ENCODE measurements at places on chromosomes 4 and X.

- DNase-seq, result no peak
Observed at GRCh38 chrX:109707720-109708119, 25.3 kb downstream of the ACSL4 start.

DNA sequence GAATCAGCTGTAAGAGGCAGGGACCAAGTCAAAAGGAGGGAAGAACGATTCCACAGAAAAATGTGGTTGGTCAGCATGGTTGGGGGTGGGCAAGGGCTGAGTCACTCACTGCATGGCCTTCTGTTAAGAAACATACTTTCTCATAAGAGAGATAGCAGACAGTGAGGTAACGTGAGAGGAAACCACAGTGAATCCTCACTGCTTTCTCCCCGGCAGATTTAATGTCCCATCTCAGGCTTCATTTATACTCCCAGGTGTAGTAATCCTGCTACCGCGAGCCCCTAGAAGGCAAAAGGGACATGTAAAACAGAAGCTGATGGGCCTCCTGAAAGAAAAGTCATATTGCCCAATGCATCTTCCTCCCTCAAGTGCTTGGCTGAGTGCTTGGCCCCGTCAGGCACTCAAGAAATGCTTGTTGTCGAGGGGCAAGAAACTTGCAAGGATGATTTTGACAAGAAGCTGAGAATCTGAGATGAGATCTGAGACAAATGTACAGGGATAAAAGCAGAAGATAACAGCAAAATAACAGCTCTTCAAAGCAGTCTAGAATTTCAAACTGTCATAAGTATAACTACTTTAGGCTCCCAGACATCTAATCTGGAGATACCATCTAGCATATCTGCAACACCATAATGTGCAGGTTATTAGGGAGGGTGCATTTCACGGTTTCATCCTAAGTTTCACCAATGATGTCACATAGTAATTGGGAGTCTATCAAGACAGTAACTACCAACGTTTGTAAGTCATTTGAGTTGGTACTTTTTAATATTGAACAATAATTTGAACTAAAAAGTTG is 40.2 kb downstream of the SH3KBP1 start:
- DNase-seq, result no peak

DNA sequence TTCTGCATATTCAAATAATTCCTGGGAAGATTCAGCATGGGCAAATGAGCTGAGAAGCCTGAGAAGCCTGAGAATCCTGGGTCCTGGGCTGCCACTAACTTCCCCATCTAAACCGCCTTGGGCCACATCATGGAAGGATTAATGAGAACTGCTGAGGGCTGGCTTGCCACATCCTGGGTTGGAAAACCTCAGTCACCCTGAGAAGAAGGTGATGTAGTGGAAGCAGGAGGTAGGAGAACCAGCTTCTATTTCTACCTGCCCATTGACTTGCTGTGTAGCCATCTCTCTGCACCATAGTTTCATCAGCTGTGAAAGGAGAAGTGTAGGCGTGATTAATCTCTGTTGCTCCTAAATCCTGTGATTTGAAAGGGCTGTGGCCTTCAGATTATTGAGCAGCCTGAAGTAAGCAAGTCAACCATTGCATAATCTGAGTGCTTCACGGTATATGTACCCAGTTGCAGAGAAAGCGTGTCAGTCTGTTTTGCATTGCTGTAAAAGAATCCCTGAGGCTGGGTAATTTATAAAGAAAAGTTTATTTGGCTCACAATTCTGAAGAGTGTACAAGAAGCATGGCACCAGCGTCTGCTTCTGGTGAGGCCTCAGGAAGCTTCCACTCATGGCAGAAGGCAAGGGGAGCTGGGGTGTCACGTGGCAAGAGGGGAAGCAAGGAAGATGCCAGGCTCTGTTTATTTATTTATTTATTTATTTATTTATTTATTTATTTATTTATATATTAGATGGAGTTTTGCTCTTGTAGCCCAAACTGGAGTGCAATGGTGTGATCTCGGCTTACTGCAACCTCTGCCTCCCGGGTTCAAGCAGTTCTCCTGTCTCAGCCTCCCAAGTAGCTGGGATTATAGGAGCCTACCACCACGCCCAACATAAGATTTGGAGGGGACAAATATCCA is 140.9 kb upstream of the ATP6AP2 start:
- no peak for DNase-seq

GRCh38 chrX:63513825-63514568 is 162.9 kb upstream of the SPIN4 start:
- DNase-seq, result no peak

DNA sequence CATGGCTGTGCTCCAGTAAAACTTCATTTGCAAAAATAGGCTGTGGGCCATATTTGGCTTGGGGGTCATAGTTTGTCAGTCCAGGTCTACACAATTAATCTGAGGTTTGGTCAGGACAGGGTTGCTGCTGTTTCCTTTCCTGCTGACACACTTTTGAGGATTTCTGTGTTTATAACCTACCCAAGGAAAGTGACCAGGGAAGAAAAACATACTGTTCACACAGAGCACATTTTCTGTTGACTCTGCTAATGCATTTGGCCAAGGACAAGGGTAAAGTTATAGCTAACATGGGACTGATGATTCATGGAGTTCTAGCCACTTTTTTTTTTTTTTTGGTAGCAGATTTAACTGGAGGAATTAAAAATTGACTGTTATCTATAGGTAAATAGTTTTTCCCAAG is 43.9 kb upstream of the GEMIN8 start:
- no peak for DNase-seq

- DNase-seq, result no peak
Observed at GRCh38 chr4:95552942-95553550, 4.3 kb upstream of the UNC5C start.

DNA sequence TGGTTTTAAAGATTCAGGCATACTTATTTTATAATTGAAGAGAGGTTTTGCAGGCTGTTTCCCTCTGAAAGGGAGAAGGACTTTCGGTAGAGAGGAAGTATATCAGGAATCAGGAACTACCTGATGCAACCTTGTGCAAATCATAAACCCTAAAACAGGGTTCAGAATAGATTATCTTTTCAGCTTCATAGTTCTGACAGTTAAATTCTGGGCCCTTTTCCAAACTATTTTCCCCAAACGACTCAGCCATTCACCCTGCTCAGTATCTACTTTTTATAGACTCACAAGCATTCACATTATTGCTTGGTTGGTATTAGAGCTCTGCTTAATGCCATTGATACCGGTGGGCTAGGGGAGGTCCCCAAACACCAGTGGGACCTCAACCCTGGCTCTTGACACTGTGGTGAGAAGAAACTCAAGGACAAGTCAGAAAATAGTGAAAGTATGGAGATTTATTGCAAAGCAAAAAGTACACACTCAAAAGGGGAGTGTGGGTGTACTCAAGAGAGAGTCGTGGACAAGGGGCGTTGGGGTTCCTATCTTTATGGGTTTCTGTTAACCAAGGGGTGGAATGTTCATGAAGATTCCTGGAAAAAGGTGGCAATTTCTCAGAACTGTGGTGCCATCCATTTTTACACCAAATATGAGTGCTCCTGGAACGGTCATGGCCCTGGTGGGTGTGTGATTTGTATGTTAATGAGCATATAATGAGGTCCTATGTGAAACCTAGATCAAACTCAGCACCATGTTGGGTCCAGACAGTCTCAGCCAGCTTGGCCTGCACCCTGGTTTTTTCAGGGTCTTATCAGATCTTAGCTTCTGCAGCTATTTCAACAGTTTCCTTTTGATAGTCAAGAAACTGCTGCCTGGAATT is 238.3 kb downstream of the DCLK2 start:
- no peak for DNase-seq

DNA sequence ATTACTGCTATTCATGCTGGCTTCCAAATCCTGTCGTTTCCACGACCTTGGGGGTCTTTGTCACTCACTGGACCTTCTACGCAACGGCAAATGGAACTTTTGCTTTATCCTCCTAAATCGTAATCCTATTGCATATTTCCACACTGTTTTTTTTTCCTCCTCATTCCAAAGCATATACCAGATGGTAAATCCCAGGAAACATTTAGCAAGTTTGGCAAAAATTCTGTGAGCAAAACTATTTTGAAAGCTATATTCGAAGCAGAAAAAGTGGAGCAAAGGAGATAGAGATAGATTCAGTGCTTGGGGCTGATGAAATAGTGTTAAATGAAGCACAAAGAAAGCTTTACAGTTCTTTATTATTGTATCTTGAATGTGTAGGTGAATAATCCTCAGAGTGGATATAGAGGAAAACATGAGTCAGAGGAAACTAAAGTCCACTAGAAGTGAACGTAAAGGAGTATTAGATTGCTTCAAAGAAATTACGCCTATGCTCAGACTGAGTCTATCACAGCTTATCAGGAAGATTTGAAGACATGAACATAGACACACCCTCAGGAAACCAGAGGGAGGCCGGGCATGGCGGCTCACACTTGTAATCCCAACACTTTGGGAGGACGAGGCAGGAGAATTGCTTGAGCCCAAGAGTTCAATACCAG is 50.2 kb upstream of the FAM9A start:
- no peak for DNase-seq

DNA sequence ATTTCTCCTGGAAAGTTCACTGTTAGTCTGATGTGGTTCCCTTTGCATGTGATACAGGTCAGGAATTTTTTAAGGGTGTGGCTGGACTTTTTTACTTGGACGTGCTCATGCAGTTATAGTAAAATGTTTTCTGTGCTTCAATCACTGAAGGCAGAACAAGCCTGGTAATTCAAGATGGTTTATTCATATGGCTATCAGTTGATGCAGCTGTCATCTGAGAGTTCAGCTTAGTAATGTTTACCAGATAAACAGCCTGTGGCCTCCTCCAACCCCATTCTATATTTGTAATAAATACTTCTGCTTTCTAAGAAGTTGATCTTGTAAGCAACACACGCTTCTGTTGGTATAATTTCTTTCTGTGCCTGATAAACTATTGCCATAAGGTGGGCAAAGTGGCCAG is 2105.9 kb downstream of the ARAP2 start:
- no peak for DNase-seq

- no peak for DNase-seq
Observed at GRCh38 chr4:151251603-151252304, 25.2 kb upstream of the PRSS48 start.

- no peak for DNase-seq
Observed at GRCh38 chr4:81096566-81096965, 66.1 kb downstream of the BMP3 start.
